BE2C (cell line): ENCODE measurements at places on chromosomes 2 and 18.

- no peak for DNase-seq
These were observed 1.7 kb downstream of the ZAP70 start for GRCh38 chr2:97714950-97715652.

- DNase-seq, result no peak
These were observed 348.9 kb upstream of the NRP2 start for GRCh38 chr2:205333351-205333750.

- no peak for DNase-seq
These were observed 850 bp downstream of the CATIP start for GRCh38 chr2:218357236-218358177.

GRCh38 chr2:214069254-214069653 is 341.6 kb upstream of the VWC2L start:
- peak; percentile 61 for DNase-seq

GRCh38 chr2:69493268-69493667 is 56.0 kb upstream of the NFU1 start:
- DNase-seq, result peak; percentile 54

- no peak for DNase-seq
These were observed 160.2 kb downstream of the FHOD3 start for GRCh38 chr18:36457683-36458082.

- DNase-seq, result no peak
These were observed 388.0 kb downstream of the SUCLG1 start for GRCh38 chr2:84071050-84071449.

- no peak for DNase-seq
These were observed 1537.5 kb upstream of the PIK3C3 start for GRCh38 chr18:40417501-40417900.

GRCh38 chr2:7609974-7610373 is 692.8 kb downstream of the RNF144A start:
- DNase-seq, result no peak

DNA sequence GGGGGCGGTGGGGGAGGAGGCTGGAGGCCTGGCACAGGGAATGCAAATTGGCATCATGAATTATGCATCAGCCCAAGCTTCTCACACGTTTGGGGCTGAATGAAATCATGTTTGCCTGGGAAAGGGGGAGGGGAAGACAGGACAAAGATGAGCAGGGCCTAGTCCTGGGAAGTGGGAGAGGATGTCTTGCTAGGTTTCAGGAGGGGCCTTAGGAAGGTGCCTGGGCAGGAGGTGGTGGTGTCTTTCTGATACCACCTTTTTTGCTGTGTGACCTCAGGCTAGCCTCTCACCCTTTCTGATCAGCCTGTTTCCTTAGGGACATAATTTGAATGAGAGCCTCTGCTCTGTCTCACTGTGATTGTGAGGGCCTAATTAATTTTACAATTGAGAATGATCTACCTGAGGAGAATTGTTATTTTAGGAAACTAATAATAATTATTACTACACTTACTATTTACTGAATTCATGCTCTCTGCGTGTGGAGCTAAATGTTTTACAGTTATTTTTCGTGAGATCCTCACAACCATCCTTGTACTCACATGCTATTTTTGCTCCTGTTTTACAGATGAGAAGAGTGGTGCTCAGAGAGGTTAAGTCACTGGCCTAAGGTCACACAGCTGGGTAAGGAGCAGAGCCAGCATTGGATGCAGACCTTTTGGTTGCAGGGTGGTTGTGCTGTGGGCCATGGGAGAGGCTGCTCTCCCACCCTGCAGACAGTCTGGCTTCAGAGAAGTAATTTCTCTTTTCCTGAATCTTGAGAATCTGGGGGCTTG is 39.6 kb downstream of the INHBB start:
- DNase-seq, result no peak

- DNase-seq, result no peak
These were observed 28.9 kb downstream of the OSBPL1A start for GRCh38 chr18:24368749-24369148.
